Endothelial cell of umbilical vein (primary cell): ENCODE measurements at places on chromosomes 5 and 9. TPM values are rescaled to one million over a fixed set of nuclear protein-coding genes. Genes with fewer than 3 reads are reported as not detected.

The PCAT7 gene
- total RNA-seq, result not detected in 2 replicates

The CCL21 gene
- total RNA-seq, result 0.85 TPM in 1 of 2 replicates, not detected in the other

The ZFP62 gene
- 14.6 and 19.7 TPM in 2 replicates for total RNA-seq

The DNAH5 gene
- 0.35 and 1.7 TPM in 2 replicates for total RNA-seq

The CARD9 gene
- 0.16 and 0.71 TPM in 2 replicates for total RNA-seq

The SLC22A4 gene
- 4.9 and 5.4 TPM in 2 replicates for total RNA-seq

The SLC44A1 gene
- total RNA-seq, result 35.3 and 37.7 TPM in 2 replicates

The PCDHGA10 gene
- total RNA-seq, result 4.4 and 5.8 TPM in 2 replicates

The N4BP3 gene
- 38.2 and 40.3 TPM in 2 replicates for total RNA-seq
